ENCODE measurements at places on chromosomes 5 and 9.

DNA sequence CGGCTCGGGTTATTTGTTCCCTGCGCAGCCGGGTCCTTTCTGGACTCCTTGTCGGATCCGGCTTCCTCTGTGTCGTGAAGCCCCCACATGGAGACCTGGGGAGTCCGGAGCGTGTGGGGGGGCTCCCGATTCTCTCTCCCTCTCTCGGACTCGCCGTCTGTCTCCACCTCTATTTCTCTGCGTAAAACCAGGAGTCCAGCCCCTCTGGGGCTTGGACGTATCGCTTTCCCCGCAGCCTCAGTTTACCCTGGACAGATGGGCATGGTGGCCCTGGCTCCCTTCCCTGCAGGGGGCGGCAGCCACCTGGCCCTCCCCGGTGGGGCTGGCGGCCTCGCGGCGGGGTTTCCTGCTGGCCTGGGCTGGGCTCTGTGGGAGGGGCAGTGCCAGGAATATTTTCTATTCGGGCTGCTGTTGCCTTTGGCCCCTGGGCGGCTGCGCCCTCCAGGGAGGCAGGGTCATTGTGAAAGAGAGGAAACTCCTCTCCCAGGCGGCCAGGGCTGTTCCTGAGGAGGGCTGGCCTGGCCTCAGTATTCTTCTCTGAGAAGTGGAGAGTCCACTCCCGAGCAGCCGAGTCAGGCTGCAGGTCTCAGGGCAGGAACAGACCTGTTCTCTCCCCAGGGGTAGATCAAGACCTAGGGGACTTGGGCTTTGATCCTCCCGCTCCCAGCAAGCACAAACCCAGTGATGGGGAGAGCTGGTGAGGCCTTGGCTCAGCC, 665 bp downstream of the ASS1 start:
- no peak for DNase-seq

DNA sequence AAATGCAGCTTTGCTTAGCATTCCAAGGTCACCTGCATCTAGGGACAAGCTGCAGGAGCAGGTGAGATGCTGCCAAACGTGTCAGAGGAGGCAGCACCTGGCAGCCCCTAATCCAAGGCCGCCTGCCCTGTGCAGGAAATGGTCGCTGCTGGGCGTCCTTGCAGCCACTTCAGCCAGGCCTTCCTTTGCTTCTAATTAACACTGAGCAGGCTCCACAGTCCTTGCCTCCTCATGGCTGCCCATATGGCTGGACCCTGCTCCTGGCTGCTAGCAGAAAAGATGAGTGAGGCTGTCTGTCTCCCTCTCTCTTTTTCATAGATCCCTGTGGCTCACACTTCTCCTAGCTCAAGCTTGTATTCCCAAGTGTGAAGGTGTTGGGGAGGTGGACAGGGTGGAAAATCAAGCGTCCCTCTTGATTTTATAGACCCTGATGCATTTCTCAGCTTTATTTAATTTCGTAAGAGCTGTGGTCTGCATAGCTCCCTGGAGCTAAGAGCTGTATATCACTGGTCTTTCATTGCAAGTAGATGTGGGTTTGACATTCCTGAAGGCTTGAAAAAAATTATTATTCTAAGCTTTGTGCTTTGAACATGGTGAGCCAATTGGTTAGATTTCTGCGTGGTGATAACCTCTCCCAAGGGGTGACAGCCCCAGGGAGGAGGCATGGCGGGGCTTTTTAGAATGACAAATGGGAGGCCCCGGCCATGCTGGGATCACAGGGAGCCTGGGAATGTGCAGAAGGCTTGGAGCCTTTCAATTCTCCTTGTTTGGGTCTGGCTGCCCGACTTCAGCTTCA, 193.8 kb downstream of the SLIT3 start:
- no peak for DNase-seq

DNA sequence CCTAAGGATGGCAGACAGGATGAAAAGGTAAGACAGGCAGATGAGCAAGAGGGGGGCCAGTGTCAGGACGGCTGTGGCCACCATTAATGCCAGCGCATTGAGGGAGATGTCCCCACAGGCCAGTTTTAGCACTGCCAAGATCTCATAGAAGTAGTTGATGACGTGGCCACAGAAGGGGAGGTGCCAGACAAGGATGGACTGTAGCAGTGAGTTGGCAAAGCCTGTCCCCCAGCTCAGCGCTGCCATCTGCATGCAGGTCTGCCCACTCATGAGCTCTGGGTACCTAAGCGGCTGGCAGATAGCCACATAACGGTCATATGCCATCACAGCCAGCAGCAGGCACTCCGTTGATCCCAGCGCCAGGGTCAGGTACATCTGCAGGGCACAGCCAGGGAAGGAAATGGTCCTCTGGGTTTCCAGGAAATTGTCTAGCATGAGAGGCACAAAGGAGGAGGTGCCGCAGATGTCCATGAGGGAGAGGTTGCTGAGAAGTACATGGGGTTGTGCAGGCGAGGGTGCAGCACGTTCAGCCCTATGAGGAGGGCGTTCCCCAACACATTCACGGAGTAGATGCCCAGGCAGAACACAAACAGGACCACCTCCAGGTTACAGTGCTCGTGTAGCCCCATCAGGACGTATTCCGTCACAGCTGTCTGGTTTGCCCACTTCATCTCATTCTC, 10.8 kb downstream of the OR13J1 start:
- DNase-seq = no peak

DNA sequence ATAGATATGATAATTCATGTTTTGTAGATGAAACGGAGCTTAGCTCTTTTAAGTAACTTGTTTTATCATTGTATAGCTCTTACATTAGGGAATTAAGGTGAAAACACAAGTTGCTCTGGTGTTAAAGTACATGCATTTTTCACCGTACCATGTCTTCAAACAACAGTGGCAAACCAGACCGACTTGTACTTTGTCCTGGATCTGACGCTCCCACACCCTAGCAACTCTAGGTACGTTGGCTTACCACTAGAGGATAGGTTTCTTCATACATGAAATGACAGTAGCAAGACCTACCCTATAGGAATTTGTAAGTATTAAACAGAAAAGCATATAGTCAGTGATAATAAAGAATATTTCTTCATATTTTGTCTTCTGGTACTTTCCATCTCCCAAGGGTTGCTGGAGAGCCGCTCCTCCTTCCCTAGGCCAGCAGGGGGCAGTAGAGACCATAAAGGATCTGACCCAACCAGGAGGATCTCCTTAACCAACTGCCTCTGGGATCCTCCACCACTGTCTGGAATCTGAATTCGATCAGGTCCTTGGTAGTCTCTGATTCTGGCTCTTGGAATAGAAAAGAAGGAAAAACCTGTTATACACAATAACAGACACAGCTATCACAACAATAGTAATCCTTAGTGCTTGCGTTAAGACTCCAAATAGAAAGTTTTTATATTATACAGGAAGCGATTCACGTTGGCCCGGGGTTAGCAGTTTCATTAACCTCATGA, 136.7 kb downstream of the CAVIN4 start:
- no peak for DNase-seq

- DNase-seq = no peak
Measured at GRCh38 chr5:137122075-137122474, 377.1 kb downstream of the SPOCK1 start.

DNA sequence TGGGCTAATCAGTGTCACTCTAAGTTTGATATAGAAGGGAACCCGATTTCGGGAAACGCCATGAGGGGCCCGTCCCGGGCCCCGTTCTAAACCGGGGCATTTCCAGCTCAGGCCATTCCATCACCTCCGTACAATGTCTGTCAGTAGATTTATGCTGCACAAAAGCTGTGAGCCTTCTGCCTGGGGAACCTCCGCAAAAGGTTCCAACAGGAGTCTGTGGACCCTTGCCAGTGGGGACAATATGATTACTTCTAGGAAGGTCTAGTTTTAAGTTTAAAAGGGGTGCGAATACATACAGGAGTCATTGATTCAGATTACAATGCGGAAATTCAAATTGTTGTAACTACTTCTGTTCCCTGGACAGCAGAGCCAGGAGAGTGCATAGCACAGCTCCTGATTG, 57.6 kb downstream of the RAPGEF1 start:
- no peak for DNase-seq

DNA sequence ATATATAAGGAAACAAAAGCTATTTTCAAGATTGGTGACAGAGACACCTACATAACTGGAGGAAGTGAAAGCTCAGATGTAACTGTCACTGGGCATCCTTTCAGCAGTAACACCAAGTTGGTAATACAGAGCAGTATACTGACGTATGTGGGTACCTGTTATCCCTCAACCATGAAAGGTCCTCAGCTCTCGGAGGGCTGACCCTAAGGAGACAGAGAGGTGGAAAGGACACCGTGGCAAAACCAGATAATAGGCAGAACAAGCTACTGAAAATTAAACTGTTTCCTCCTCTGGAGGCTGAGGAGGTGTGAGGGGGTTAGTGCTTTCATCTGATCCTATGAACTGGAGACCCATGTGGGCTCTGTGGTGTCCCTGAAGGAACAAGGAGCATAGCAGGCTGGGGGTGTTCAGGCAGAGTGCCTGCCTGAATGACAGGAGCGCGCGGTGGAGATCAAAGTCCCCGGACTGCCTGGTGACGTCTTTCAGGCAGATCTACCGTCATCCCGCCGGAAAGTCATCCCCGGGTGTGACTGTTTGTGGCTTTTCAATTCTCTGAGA, 130.2 kb upstream of the FSTL4 start:
- no peak for DNase-seq

DNA sequence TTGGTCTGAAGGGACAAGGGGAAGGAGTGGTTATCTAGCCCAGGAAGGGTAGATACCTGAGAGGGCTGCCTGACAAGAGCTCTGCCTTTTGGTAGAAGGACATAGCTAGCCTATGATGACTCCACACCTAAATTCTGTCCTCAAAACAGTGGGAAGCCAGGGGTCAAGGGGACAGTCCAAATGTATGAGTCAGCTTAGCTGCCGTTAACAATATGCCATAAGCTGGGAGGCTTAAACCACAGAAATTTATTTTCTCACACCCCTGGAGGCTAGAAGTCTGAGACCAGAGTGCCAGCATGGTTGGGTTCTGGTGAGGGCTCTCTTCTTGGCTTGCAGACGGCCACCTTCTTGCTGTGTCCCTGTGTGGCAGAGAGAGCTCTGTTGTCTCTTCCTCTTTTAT, 306.4 kb downstream of the NTRK2 start:
- DNase-seq = no peak

DNA sequence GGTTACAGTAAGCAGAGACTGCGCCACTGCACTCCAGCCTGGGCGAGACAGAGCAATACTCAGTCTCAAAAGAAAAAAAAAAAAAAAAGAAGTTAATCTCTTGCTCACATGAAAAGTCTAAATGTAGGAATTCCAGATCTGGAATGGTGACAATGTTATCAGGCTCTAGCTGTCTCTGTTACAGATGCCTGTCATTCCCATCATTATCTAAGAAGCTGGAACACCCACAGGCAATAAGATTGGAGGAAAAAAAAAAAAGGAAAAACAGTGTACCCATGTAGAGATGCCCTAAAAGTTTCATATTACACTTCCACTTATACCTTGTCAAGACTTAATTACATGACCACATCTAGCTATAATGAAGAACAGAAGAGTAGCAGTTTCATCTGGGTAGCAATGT, 38.2 kb downstream of the PTBP3 start:
- no peak for DNase-seq

DNA sequence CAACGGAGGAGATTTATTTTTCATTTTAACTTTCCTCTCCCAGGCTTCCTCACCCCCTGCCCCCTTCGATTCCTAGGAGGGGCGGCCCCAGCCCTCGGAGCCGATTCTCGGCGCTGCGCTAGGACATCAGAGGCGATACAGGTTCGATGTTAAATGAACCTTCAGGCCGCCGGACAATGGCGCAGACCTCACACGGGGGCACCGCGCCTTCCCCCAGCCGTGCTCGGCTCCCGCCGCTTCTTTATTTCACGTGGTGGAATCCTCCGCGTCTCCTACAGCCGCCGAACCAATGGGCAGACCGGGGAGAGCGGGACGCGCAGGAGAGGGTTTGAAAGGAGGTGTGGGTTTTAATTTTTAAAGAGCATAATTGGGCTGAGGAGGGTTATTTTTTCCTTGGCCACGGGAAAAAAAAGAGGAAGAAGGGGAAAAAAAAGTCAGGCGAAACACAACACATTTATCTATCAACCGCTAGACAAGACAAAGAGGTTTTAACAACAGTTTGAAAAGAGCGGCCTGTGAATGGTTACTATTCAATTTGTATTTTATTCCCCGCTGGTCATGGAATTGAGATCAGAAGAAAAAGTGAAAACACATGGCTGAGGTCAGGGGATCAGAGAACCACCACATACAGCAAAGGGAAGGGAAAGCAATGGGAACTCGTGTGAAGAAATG, 126.8 kb downstream of the TMEM174 start:
- DNase-seq = no peak

- DNase-seq = no peak
Measured at GRCh38 chr9:91837981-91838731, 111.9 kb downstream of the ROR2 start.

GRCh38 chr9:68653141-68653595, 51.9 kb upstream of the PIP5K1B start:
- no peak for DNase-seq

GRCh38 chr5:83644301-83644700, 76.4 kb downstream of the HAPLN1 start:
- no peak for DNase-seq

GRCh38 chr9:33813712-33814641, 3.0 kb upstream of the UBE2R2 start:
- DNase-seq = no peak

- no peak for DNase-seq
Measured at GRCh38 chr9:133146746-133147411, 16.8 kb downstream of the GBGT1 start.

GRCh38 chr9:21789541-21790037, 12.8 kb upstream of the MTAP start:
- DNase-seq = no peak

Data from stimulated activated CD8-positive, alpha-beta memory T cell treated with anti-CD3 and anti-CD28 coated beads, Interleukin-4, amount 100 ng/mL, for 1 hour (primary cell).